Stimulated activated CD4-positive, alpha-beta T cell treated with anti-CD3 and anti-CD28 coated beads, Interleukin-12 subunit alpha, Interleukin-12 subunit beta, amount 100 ng/mL, for 4 hours (primary cell): ENCODE measurements at places on chromosomes 11 and 22.

DNA sequence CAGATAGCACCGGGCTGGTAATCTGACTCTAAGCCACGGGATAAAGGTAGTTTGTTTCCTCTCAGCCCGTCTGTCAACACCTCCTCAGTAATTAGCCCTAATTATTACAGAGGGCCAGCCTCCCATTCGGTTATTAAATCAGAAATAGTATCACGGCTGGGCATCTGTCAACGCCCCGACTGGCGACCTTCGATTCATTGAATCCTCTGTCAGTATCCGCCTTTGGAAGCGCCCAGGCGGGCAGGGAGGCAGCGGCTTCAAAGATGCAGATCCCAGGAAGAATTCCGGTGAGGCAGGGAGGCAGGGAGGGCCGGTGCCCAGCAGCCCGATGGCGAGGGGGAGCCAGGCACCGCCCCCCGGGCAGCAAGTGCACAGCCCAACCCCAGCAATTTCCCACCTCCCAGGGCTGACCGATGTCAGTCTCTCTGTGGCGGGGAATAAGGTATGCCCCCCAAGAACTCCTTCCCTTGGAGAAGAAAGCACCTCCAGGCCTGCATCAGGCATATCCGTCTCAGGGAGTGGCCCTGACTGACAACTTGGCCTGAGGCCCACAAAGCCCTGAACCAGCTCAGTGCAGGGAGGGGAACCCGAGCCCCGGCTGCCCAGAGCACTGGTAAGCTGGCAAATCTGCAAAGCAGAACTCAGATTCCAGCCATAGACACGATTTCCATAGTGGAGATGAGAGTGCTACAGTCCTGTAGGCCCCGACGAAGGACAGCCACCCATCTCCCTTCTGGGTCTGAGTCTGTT, 11.4 kb downstream of the GNB1L start:
- no peak for DNase-seq

DNA sequence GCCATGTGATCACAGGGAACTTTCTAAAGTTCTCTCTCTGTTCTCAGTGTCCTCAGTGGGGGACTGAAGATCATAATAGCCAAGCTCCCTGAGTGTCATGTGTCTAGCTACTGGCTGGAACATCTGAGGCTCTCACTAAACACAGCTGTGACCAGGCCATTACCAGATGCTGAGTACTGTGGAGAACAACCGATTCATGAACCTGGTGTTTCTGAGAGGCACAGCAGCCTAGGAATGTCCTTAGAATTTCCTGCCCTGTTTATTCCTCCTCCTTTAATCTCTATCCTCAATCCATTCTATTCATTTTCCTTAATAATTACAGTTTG, 93.0 kb downstream of the ME3 start:
- no peak for DNase-seq

DNA sequence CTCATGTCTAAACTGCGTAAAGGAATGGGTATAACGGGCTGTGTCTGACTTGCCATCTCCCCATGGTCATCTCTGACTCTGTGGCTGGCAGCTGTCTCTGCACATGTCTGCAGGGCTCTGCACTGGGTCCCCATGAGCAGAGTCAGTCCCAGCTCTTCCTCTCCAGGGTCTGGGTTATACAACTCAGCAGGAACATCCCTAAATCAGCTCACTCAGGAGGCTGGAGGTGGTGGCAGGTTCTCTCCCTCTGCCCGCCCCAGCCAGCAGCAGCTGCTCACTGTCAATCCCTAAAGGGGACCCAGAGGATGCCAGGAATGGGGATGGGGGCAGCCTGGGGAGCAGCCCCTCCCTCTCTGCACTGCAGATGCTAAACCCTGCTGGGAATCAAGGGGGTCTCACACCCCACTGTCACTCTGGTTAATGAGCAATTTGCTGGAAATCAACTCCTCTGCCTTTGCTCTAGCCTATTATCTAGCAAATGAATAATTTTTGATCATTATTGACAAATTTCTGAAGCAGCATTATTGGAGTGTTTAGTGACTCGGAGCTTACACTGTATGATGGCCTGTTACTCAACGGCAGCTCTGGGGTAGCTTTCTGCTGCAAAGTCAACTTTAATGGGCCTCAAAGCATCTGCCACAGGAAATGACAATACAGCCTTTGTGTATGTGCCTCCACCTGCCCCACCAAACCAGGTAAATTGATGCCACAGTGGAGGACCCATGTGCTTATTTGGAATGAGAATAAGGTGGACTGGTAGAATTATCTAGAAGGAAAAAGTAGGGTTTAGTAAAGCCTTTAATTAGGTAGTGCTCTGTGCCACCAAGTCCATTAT, 55.7 kb upstream of the SHANK2 start:
- no peak for DNase-seq

GRCh38 chr11:3345736-3346135, 33.2 kb downstream of the ZNF195 start:
- no peak for DNase-seq

- DNase-seq, result no peak
Observed at GRCh38 chr11:28951191-28951590, 843.0 kb downstream of the METTL15 start.

DNA sequence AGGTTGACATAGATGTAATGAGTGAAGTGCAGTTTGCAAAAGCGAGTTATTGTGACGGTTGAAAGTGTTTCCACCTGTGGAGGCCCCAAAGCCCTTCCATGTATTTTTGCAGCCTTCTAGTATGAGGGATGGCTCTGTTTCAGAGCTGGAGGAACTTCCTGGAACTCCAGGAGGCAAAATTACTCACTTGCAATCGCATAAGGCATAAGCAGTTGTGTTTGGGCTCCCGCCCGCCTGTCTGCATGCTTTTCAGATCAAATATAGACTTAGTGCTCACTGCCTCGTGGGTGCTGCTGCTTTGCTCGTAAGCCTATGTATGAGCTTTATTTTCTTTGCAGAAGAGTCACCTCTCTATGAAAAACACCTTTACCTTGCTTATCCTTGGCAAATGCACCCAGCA, 146.8 kb upstream of the LARGE1 start:
- no peak for DNase-seq

- no peak for DNase-seq
Observed at GRCh38 chr11:3817181-3817800, 8.9 kb downstream of the PGAP2 start.

GRCh38 chr11:78216021-78216420, 27.3 kb downstream of the USP35 start:
- DNase-seq, result no peak

GRCh38 chr11:128737704-128738103, 43.8 kb downstream of the FLI1 start:
- no peak for DNase-seq

- no peak for DNase-seq
Observed at GRCh38 chr11:20559523-20560300, 39.7 kb upstream of the SLC6A5 start.

GRCh38 chr11:60875366-60876167, 8.2 kb downstream of the ZP1 start:
- DNase-seq, result no peak

DNA sequence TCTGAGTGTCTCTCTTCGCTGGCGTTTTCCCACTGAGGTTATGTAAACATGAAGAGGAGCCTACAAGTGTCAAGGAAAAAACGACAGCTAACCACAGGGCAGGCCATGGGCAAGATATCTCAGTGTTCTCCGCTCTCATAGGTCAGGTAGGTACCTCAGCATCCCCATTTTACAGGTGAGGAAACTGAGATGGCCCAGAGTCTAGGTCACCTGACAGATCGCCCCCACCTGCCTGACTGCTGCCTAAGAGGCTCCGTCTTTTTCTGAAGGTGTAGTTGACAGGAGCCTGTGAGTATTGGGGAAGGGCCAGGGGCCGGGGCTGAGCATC, 847 bp upstream of the NDUFA6 start:
- DNase-seq, result no peak

- no peak for DNase-seq
Observed at GRCh38 chr11:73931039-73931645, 19.7 kb upstream of the DNAJB13 start.

DNA sequence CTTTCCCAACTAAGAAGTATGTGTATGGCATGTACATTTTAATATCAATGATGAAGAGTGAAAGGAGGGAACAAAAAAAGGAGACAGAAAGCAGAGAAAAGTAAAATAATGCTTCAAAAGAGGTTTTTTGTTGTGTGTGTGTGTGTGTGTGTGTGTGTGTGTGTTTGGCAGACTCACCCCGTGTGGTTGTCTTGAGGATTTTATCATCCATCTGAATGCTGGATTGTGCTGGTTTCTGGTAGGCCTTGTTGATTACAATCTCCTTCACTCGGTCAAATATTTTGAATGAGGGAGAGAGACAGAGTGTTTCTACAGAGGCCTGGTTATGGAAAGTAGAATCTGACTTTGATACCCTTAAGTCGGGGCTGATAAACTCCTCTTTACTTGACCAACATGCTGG, 128.5 kb downstream of the ENTHD1 start:
- DNase-seq, result no peak

DNA sequence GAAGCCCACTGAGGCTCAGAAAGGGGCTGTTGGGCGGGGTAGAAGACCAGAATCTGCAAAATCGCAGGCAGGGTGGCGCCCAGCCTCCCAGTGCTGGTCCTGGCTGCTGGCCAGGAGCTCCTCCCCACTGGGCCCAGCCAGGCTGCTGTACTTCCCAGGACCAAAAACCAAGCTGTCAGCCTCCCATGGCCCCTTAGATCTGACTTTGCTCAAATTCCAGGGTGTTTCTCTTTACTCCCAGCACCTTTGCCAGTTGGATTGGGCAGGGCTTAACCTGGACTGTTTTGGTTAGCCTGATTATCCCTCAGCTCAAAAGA, 44.2 kb upstream of the WEE1 start:
- no peak for DNase-seq

DNA sequence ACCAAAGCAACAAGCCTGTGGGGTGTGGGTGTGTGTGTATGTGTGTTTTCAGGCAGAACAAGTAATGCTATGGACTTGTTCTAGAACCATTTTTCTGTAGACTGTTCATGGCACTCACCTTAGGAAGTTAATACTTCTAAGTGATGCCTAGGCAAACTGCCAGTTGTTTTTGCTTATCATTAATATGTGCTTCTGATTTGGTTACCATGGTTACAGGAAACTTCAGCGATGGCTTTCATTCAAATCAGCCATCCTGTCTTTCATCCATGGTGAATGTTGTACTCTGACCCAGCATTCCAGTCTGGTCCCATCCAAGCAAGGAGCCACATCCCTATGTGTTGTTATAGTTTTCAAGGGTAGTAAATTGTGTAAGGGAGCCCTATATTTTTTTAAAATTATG, 49.8 kb upstream of the ARHGAP20 start:
- DNase-seq, result no peak

DNA sequence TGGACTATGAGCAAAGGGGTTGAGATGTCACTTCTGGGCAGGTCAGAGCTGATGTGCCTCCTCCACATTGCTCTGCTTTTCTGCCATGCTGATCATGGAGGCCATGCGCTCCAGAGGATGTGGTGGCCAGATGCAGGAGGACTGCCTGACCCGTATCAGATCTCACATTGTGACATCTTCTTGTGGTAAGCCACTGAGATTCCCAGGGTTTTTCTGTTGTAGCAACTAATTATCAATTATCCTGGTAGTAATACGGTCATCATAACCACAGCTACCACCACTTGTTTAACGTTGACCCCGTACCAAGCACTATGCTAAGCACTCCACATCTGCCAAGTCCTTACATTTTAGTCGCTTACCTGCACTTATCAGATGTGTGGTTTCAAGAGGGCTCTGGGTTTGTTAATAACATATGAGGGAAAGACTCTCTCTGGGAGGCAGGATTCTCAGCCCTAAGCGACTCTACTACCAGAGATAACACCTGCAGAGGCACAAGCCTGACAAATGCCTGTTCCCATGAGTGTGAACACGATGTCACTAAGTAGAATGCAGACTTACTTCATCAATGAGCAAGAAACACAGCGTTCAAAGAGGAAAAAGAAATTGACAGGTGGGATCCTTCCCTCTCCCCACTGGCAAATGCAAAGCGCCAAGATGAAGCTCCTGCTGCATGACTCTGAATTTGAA, 63.6 kb upstream of the TIMP3 start:
- no peak for DNase-seq

GRCh38 chr11:28984231-28984630, 876.0 kb downstream of the METTL15 start:
- no peak for DNase-seq

GRCh38 chr11:17572791-17573460, 25.9 kb downstream of the OTOG start:
- no peak for DNase-seq
